ENCODE measurements at places on chromosomes 7 and 10. TPM values are rescaled to one million over a fixed set of nuclear protein-coding genes. Genes with fewer than 3 reads are reported as not detected.

DNA sequence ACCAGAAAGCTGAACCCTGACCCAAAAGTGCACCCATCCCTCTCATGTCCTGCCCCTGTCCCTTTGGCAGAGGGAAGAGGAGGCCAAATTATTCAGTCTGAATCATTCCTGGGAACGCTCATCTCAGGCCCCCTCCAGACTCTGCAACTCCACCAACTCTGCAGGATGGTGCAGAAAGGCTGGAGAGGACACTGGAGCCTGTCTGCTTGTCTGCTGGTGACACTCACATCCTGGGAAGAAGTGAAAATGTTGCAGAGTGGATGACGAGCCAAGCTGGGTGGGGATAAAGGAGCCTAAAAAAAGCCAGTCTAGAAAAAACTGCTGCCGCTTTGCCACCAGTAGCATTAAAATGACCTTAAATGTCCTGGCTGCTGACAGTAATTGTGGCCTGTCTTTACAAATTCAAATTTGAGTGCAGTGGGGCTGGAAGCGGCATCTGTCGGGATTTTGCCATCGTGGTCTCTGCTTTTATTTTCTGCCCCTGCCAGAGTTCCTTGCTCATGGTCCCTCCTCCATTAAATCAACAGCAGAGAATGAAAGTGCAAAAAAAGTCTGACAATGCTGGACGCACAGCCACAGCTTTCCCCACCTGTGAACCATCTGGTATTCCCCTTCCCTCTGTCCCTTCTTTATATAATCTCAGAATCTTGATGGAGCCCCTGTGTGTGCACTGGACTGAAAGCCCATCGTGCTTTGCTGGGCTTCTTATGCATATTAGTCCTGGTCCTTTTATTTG is 63.9 kb downstream of the STK17A start:
- no peak for DNase-seq

GRCh38 chr10:84924131-84924530 is 595.7 kb downstream of the CCSER2 start:
- DNase-seq: peak; percentile 11

DNA sequence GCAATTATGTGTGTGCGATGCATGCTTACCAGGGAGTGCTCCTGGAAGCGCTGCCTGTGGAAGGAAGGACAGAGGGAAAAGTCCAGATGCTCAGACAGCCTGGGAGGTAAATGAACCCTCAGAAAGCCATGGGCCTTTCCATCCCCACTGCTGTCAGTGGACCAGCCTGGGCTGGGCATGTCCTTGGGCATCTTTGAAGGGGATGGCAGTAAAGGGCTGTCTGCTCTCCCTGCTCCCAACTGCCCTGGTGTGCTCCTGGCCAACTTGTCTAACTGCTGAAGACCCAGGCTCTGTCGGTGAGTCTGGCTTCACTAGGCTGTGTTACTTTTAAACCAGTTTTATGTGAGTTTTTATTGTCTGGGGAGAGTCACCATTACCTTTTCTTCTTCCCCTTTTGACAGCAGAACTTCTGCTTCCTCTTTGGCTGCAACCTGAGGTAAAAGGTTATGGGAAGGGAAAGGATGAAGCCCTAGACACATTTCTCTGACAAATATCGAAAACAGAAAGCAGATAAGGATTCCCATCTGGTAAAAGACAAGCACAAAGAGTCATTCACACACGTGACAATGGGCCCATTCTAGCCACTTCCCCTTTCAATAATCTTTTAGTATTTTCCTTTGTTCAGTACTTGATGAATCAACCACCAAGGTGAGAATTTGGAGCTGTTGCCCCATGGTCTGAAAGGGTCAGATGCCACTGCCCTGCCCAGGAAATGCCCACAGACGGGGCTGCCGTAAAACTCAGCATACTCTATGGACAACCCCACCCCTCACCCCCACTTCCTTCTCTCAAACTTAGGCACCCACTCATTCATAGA is 27.6 kb upstream of the PIK3AP1 start:
- DNase-seq: peak; percentile 16

DNA sequence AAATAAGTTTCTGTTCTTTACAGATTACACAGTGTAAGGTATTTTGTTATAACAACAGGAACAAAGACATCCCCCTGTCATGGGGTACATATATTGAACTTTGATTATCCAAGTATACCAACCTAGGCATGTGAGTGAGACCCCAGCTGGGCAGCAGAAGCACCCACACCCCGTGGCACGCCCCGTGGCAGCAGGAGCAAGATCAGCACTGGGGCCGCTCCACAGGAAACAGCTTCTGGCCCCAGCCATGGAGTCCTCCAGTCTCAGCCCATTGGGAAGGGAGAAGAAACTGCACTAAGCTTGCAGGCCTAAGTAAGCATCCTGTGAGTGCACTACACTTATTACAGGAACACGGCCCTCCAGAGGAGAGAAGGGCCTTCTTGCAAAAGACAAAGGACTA is 24.2 kb upstream of the TMEM72 start:
- DNase-seq: no peak

The ZNF727 gene
- total RNA-seq: not detected

The CNOT4 gene
- 8.5 TPM for total RNA-seq

All from HT-29 (cell line).